ENCODE measurements at places on chromosomes 3 and 15. TPM values are rescaled to one million over a fixed set of nuclear protein-coding genes. Genes with fewer than 3 reads are reported as not detected.

DNA sequence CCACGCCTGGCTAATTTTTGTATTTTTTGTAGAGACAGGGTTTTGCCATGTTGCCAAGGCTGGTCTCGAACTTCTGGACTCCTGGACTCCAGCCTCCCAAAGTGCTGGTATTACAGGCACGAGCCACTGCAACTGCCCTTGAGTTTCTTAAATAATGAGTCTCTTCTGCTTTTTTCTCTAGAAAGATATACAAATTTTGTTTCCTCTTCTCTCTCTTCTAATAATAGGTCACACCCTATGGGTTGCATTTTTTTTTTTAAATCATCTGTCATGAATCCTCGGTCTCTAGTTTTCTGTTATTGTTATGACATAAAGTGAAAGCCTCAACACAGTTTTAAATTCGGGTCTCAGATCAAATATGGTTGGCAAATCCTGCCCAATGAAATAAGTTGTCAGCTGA lies 111.2 kb downstream of the IL12A start:
- no peak for DNase-seq

GRCh38 chr3:160598865-160599264 lies 33.5 kb upstream of the KPNA4 start:
- DNase-seq: no peak

The SYNPR gene
- total RNA-seq: not detected

DNA sequence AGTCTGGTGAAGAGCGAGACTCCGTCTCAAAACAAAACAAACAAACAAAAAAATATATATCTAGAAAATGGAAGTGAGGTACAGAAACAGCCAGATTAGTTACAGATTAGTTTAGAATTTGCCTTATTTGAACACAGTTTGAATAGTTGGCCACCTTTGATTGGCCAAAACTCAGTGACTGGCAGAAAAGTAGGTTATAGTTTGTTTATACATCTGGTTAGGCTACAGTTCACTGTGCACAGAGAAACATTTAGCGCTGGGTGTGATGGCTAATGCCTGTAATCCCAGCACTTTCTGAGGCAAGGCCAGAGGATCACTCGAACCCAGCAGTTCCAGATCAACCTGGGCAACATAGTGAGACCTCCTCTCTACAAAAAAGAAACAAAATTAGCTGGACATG lies 51.7 kb downstream of the LDHAL6B start:
- DNase-seq: no peak

All from aorta (tissue), 5 donors.